Tibial nerve (tissue), 4 donors: ENCODE measurements at places on chromosomes 12 and 14.

- H3K27ac ChIP-seq, result no peak overlapping the region
- H3K4me3 ChIP-seq, result no peak overlapping the region
- DNase-seq, result no peak
- peaks cover 33% of the 10 kb centered on the region for H3K4me1 ChIP-seq
- no peaks in the 10 kb centered on the region for H3K27me3 ChIP-seq
Observed at GRCh38 chr12:59040656-59041055, 120.4 kb upstream of the LRIG3 start.

DNA sequence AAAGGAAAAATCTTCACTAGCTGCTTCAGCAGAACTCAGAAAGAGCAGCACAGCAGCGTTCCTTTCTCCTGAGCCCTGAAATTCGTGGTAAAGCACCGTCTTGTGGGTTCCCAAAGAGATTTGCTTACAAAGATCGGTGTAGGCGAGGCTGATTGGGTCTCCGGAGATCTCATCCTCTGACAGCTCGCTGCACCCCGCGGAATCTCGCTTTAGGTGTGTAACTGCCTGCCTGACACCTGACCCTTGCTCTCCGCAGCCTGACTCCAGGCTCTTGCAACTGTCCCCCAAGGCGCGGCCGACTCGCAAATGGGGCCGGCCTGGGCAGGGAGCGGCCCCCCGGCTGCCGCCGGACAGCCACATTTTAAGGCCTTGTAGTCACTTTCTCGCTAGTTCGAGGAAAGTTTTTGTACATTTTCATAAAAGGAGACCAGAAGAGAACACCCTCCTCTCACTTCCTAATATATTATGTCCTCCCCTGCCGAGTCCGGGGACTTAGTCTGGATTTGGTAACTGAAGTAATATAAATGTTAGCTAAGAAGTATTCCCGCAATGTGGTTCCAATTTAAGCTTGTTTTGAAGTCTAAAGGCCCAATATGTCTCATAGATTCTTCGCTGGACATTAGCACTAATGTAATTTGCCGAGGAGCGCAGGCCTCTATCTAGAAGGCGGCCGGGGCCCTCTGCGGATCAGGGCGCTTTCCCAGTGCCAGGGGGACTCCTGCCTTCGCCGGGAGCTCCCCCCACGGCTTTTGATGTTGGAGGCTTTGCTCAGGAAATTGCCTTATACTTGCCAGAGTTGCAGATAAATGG is 177.3 kb upstream of the CDKN3 start:
- DNase-seq, result no peak
- peak overlapping the region; percentile 1 for H3K4me3 ChIP-seq
- H3K4me1 ChIP-seq, result no peaks in the 10 kb centered on the region
- H3K27me3 ChIP-seq, result no peaks in the 10 kb centered on the region
- H3K36me3 ChIP-seq, result no peaks in the 10 kb centered on the region

- H3K27ac ChIP-seq, result no peak overlapping the region
- no peaks in the 10 kb centered on the region for H3K27me3 ChIP-seq
Observed at GRCh38 chr14:91750634-91751198, 18.8 kb upstream of the CATSPERB start.

- peaks cover 20% of the 10 kb centered on the region for H3K27me3 ChIP-seq
- no peak overlapping the region for H3K4me3 ChIP-seq
- H3K27ac ChIP-seq, result no peak overlapping the region
- DNase-seq, result no peak
- H3K36me3 ChIP-seq, result no peaks in the 10 kb centered on the region
Observed at GRCh38 chr12:113065126-113066007, 8.8 kb downstream of the DTX1 start.

- DNase-seq, result no peak
- no peak overlapping the region for H3K27ac ChIP-seq
- no peak overlapping the region for H3K4me3 ChIP-seq
- no peaks in the 10 kb centered on the region for H3K27me3 ChIP-seq
Observed at GRCh38 chr12:130481392-130481879, 143.7 kb downstream of the PIWIL1 start.

GRCh38 chr12:124170760-124171159 is 124.1 kb upstream of the RFLNA start:
- no peaks in the 10 kb centered on the region for H3K36me3 ChIP-seq
- H3K27ac ChIP-seq, result no peak overlapping the region
- H3K27me3 ChIP-seq, result no peaks in the 10 kb centered on the region
- H3K4me1 ChIP-seq, result peaks cover 9% of the 10 kb centered on the region
- no peak overlapping the region for H3K4me3 ChIP-seq
- no peak for DNase-seq

DNA sequence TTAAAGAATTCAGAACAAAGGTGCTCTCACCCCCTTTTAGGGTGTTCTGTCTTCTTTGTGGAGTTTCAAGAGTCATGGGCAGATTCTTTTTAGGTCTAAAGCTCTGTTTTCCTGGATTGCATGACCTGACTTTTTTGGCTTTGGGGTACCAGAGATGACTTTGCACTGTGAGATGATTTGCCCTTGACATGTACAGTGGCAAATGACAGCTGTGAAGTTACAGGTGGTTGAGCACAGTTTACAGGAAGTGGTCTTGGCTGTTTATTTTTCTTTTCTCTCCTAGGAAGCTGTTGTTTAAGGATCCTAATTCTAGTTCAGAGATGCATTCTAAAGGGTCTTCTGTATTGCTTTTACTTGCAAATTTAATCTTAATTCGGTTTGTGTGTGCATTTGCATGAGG is 83.8 kb upstream of the METAP2 start:
- no peak overlapping the region for H3K4me3 ChIP-seq
- H3K27me3 ChIP-seq, result no peaks in the 10 kb centered on the region
- H3K27ac ChIP-seq, result no peak overlapping the region
- no peaks in the 10 kb centered on the region for H3K4me1 ChIP-seq

GRCh38 chr12:104684884-104685283 is 228.1 kb downstream of the CHST11 start:
- DNase-seq, result no peak
- H3K27me3 ChIP-seq, result no peaks in the 10 kb centered on the region
- no peak overlapping the region for H3K4me3 ChIP-seq
- no peak overlapping the region for H3K27ac ChIP-seq
- H3K36me3 ChIP-seq, result no peaks in the 10 kb centered on the region

- no peaks in the 10 kb centered on the region for H3K27me3 ChIP-seq
- no peaks in the 10 kb centered on the region for H3K36me3 ChIP-seq
- no peaks in the 10 kb centered on the region for H3K4me1 ChIP-seq
- no peak overlapping the region for H3K27ac ChIP-seq
- H3K4me3 ChIP-seq, result no peak overlapping the region
Observed at GRCh38 chr12:70069221-70070105, 173.8 kb upstream of the CNOT2 start.

DNA sequence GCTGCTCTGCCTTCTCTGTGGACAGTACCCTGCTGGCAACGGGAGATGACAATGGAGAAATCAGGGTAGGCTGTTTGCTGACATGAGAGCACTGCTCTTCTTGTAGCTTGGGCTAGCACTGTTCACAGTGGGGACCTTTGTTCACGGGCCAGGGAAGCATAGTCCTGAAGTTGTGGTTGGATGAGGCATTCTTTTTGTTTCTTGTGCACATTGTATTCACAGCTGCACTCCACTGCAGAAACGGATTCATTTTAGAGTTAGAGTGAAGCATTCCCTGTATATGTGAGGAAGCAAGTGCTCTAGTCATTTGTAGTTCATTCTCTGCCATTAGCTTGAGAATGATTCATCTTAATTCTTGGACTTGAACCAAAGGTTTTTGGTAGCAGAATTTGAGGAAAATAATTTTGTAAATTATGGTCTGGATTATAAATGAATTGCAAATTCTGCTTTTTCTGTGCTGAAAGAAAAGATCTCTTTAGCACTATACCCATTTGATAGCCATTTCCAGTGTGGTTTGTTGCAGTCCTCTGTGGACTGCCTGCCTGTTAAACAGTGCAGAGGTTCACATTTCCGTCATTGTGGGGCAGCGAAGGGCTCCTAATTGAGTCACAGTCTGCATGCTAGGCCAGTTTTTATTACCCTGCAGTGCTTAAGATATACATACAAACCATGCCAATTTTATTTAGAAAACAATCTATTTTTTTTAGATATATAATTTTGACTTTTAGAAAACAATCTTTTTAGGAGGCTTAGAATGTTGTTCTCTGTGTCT is 80.6 kb downstream of the APAF1 start:
- H3K27ac ChIP-seq, result no peak overlapping the region
- no peaks in the 10 kb centered on the region for H3K27me3 ChIP-seq
- H3K4me3 ChIP-seq, result no peak overlapping the region

- DNase-seq, result no peak
- no peaks in the 10 kb centered on the region for H3K27me3 ChIP-seq
- H3K36me3 ChIP-seq, result no peaks in the 10 kb centered on the region
- peaks cover 16% of the 10 kb centered on the region for H3K4me1 ChIP-seq
- no peak overlapping the region for H3K27ac ChIP-seq
Observed at GRCh38 chr14:50083467-50084337, 32.7 kb downstream of the VCPKMT start.

GRCh38 chr14:61296719-61297502 is 15.8 kb upstream of the TMEM30B start:
- H3K27ac ChIP-seq, result no peak overlapping the region
- no peaks in the 10 kb centered on the region for H3K36me3 ChIP-seq
- H3K27me3 ChIP-seq, result no peaks in the 10 kb centered on the region
- peak; percentile 41 for DNase-seq

DNA sequence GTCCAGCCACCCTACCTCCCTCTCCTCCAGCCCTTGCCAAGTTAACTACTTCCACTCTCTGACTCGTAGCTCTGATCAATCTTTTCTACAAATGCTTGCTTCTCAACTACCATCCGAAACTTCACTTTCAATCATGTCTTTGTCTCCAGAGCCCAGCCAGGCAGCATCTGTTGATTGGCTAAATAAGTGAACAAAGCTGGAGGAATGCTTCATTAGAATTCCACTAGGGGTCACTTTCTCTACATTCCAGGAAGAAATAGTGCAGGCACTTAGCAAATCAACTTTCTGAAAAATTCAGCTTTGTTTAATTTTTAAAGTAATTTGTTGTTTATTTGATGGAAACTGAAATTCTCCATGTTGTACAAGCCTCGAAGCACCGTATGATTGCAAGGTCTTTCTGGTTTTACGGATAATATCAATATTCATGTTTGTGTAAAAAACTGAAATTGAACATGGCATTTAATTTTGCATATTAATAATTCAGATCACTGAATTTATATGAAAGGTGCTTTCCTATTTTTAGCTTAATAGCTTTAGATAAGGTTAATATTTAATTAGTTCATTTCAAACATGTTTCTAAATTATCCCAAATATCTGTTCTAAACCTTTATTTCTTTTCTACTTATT is 32.4 kb upstream of the HELB start:
- peak; percentile 37 for DNase-seq
- no peak overlapping the region for H3K4me3 ChIP-seq
- no peaks in the 10 kb centered on the region for H3K36me3 ChIP-seq
- H3K27ac ChIP-seq, result peak overlapping the region; percentile 32
- no peaks in the 10 kb centered on the region for H3K4me1 ChIP-seq

DNA sequence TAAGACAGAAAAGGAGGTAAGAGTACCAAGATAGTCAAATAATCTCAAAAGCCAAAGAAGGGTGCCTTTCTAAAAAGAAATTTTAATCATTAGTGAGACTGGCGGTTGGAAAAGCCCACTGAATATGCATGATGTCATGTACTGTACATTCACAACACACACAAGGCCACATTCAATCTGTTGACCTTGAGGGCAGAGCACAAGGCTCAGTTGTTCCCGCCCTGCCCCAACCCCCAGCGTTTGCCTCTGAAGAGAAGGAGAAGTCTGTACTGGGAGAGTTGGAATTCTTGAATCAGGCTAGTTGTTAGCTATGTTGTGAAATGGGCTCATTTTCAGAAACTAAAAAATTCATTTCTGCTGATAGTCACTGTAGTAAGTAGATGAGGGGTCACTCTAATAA is 50.2 kb upstream of the NID2 start:
- no peaks in the 10 kb centered on the region for H3K27me3 ChIP-seq
- no peak overlapping the region for H3K4me3 ChIP-seq
- H3K27ac ChIP-seq, result peak overlapping the region; percentile 32

DNA sequence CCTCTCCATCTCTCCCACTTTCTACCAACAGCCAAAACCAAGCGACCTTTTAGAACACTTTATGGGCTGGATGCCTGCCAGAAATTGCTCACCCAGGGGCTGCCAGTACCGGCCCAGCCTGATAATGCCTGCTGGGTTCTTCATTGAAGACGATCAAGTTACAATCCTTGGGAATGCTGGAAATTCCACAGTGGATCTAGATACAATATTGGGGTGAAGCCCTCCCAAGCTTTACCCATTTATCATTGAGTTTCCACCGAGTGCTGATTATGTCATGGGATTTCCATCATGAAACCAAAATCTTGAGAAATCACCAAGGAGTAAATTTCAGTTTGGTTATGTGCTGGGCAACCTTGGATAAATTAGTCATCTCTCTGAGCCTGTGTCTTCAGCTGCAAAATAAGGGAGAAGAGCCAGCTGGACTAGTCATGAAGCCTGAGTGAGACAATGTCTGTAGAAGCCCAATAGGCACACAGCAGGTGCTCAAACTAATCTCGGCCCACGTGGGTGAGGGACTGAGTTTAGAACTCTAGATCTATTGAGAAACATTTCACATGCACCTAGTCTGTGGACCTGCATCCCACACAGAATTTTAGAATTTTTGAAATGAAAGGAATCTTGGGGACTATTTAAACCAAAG is 75.5 kb upstream of the CLMN start:
- H3K27ac ChIP-seq, result no peak overlapping the region
- no peak overlapping the region for H3K4me3 ChIP-seq
- H3K27me3 ChIP-seq, result no peaks in the 10 kb centered on the region

DNA sequence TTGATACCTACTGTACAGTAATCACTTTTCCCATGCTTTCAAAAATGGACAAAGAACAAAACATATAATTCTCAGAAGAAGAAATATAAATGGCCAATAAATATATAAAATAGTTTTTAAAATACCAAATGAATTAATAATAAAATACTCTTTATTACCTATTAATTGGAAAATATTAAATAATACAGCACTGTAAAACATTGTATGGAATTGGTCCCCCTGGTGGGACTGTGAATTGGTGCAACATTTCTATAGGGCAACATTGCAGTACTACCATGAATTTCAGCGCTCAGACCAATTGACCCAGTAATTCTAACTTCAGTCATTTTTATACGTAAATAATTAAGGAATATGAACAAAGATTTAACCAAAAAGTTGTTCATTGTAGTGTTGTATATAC is 162.6 kb downstream of the PELI2 start:
- no peak overlapping the region for H3K4me3 ChIP-seq
- H3K27me3 ChIP-seq, result no peaks in the 10 kb centered on the region
- no peaks in the 10 kb centered on the region for H3K36me3 ChIP-seq
- no peak for DNase-seq
